ENCODE measurements at places on chromosomes 5 and 9.

- DNase-seq = no peak
Measured at GRCh38 chr9:135402048-135402738, 77.4 kb upstream of the PPP1R26 start.

- DNase-seq = peak; percentile 99
Measured at GRCh38 chr9:77909306-77909705, 122.3 kb downstream of the GNAQ start.

DNA sequence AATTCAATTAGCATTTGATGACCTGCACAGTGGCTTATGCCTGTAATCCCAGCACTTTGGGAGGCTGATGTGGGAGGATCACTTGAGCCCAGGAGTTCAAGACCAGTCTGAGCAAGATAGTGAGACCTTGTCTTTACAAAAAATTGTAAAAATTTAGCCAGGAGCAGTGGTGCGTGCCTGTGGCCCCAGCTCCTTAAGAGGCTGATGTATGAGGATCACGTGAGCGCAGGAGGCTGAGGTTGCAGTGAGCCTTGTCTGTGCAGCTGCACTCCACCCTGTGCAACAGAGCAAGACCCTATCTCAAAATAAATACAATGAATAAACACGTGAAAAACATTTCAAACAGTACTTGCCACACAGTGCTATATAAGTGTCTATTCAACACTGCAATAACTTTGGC, 4.2 kb downstream of the ABCA1 start:
- no peak for DNase-seq

DNA sequence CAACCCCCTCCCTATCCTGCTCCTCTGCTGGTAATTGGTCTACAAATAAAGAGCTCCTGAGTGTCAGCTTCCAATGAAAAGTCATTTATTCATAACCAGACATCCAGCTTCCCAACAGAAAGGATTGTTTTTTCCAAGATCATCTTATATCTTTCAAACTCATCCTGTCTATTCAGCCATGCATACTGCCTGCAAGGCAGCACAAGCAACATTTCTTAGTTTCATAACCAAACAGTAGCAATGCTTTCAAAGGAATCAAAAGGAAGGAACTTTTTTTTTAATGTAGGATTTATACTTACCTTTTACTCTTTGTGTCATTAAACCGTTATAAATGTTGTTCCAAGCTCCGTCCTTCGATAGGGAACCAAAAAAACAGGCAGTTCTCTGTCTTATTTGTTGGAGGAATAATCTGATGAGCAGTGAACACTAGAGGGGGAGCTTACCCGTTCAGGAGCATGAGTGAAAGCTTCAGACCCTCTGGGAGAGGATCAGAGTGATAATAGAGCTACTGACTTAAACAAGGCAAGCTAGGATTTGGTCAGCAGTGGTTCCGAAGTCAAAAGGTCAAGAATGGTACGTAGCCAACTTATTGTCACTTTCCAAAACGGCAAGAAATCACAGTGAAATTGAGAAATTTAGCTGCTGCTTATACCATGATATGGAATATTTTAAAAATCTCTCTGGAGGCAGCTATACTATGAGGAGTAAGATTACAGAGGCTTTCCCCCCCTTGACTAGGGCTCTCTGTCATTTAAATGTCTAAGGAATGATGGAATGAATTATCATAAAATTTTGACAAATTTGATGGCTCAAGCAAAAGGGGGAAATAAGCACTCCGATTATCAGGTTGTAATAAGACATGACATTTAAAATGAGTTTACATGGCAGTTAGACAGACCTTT, 892.9 kb downstream of the NR2F1-AS1 start:
- DNase-seq = peak; percentile 5

DNA sequence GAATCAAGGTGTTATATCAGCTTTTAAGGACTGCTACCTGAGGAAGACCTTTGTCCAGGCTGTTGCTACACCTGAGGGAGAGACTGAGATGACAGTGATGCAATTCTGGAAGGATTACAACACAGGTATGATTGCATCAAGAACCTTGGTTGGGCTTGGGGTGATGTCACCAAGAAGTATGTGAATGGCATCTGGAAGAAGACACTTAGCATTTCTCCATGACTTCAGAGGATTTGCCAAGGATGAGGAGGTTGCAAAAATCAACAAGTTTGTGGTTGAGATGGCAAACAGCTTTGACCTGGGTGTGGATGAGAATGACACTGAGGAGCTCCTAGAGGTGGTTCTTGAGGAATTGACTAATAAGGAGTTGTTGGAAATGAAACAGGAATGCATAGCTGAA, 67.9 kb upstream of the PANK3 start:
- DNase-seq = no peak

DNA sequence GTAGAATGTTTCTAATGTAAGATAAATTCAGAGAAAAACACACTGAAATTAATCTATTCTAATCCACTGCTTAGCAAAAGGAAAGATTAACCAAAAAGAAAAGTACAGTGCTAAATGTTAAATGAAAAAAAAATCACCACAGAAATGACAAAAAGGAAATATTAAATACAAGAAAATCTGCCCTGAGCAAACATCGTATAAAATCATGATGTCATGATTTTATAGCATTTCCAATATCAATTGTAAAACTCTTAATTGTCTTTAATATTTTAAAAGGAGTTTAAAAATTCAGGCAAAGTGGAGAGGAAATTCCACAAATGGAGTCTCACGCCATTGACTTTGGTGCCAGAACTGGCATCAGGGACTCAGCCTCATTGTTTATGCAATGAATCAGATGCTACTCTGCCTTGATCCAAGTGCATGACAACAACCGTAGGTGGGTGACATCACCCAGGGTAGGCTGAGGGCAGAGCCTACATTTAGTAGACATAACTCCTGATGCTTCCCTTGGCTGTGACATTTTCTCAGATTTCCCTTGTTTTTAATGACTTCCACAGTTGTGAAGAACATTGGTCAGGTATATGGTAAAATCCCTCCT, 696.8 kb downstream of the SEMA5A start:
- DNase-seq = no peak

DNA sequence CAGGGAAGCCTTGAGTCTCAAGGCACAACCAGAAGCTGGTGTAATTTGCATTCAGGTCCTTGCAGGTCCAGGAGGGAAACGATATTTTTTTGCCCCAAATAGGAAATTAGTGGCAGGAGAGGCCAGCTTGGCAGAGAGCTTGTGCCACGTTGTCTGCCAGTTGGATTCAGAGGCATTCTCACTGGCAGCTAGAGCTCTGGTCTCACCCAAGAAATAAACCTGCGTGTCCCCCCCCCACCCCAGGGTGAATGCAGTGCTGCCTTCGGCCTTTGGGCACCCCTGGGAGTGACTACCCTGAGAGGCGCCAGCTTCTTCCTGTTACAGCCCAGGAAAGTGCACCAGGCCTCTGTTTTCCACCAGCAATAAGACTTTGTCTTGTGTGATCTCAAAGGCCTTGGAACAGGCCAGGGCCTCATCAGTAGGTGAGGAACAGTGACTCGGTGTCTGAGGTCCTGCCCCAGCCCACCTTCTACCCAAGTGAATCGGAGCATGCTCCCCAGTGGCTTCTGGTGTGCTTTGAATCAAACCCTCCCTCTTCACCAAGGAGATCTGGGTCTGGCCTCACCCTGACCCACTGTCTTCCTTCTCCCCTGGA, 68.4 kb downstream of the HSPA4 start:
- no peak for DNase-seq

DNA sequence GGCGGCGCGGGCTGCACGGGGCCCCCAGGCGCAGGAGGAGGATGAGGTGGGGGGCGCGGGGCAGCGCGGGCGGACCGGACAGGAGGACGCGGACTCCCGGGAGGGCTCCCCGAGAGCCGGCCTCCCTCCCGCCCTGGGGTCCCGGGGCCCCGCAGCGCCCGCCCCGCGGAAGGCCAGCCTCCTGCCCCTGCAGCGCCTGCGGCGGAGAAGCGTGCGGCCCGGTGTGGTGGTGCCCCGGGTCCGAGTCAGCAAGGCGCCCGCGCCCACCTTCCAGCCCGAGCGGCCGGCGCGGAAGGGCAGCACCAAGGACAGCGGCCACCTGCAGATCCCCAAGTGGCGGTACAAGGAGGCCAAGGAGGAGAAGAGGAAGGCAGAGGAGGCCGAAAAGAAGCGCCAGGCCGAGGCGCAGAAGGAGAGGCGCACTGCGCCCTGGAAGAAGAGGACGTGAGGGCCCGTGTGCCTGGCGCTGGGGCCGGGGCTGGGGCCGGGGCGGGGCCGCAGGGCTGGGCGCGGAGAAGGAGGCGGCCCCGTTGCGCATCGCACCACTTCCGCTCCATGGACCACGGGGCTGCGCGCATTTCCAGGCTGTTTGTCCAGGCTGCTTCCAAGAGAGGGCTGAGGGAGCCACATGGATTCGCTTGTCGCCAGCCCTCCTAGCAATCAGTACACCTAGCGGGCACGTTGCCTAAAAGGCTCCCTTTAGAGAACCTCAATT, 86.0 kb downstream of the ANKRD33B start:
- DNase-seq = no peak
